ENCODE measurements at places on chromosomes 6 and 20.

GRCh38 chr6:34982424-34982852 is 93.4 kb downstream of the ANKS1A start:
- DNase-seq: no peak

- no peak for DNase-seq
Observed at GRCh38 chr6:5640614-5641013, 366.1 kb downstream of the NRN1 start.

DNA sequence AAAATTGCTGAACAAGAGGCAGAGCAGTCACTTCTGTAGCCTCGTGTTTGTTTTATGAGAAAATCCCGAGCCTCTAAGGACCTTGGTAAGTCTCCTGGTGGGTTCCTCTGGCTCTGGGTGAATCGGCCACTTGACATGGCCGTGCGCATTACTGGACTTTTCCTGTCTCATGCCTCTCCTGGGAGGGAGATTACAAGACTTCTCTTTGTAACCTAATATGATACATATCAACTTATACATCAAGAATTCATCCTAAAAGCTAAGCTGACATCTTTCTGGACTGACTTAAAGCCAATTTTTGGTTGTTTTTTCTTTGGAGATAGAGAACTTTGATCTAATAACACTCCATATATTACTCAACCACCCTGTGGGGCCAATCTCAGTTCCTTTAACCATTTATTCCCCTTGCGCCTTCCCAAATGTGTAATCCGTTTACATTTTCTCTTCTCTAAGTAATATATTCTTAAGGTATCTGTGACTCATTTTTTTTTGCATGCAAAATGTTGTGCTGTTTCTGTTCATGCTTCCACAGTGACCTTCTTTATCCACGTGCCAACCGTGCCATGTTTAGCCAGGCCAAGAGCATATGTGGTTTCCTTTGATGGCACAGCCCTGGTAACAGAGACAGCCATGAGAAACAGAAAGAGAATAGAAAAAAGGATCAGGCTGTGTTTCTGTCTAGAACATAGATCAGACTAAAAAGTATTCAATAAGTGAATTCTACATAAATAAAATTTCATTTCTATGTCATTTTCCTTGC is 47.5 kb upstream of the JAG1 start:
- no peak for DNase-seq

GRCh38 chr6:159726918-159727716 is at the start of gene WTAP:
Gene WTAP, plus strand, starts transcription at chr6:159727506. Its CDS starts 8,760 bp downstream, at chr6:159736266.
- DNase-seq: peak; percentile 81

DNA sequence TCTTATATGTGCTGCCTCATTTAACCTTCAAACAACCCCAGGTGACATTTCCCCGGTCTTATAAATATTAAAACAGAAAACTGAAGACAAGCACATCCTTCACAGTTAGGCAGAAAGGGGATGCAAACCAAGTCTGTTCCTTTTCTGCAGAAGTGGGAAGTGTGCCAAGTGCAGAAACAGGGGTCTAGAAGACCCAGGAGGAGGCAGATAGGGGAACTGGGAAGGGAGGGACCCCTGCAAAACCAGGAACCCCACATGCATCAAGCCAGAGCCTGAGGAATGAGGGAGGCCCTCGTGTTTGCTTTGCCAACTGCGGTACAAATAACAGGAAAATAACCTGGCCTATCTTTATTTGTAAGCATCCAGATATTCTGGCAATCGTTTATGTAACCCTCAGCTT is 17.0 kb upstream of the CST3 start:
- no peak for DNase-seq

DNA sequence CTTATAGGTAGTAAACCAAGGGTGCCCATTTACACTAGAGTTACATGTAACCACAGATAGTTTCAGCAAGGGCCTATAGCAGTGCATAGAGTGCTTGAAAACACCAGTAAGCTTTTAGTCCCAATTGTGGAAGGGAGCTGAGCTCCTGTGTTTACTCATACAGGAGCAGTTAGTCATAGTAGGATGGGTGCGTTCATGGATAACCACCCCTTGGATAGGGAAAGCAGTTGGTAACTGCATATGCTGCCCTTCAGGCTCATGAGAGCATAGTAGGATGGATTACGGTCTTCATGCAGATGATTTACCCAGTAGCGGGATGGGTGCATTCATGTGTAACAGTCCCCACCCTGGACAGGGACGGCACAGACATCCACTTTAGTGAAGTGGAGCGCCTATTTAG is 45.1 kb downstream of the OR2B6 start:
- no peak for DNase-seq

DNA sequence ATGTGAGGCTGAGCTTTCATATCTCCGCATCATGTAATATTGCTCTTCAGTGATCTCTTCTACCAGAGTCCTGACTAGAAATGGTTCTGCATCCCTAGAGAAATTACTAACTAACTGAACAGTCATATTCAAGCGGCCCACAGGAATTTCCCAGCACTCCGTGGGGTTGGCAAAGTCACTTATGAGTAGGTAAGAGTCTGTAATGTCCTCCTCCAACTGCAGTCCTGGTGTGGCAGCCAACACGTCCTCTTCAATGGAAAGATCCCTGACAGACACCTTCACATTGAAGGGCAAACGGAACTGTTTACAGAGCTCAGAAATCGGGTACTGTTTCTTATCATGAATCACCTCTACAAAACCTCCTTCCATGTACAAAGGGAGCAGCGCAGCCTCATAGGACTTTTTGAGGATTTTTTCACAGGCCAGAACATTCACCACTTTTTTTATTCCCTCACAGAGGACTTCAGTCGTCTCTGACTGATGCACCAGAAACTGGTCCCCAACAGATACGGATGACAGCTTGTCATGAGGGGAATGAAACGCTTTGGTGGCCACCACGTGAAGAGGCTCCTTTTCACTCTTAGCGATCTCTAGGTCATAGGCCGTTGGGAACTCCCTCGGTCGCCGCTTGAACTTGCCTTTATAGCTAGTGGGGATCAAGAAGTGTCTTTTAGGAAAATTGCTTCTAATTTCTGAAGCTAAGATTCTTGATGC is 87.7 kb downstream of the THEMIS start:
- no peak for DNase-seq

GRCh38 chr20:20856306-20856705 is 143.9 kb upstream of the RALGAPA2 start:
- no peak for DNase-seq

DNA sequence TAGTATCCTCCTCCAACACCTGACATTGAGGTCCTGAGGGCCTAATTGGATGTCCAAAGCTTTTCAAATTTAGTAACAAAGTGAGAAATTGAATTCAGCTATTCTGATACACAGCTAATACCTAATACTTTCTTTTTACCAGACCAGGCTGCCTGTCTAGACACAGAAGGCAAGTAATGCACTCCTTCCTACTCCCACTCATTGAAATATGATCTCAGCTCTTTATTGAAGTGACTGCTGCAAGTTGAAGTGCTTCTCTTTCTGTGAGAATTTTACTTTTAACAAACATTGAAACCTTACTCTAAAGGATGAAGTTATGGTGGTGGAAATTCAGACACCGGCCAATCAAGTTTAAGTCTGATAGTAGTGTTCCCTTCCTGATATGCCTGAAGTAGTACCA is 90.8 kb upstream of the OGFRL1 start:
- DNase-seq: no peak

GRCh38 chr6:139099984-139100383 is 34.9 kb upstream of the HECA start:
- no peak for DNase-seq

DNA sequence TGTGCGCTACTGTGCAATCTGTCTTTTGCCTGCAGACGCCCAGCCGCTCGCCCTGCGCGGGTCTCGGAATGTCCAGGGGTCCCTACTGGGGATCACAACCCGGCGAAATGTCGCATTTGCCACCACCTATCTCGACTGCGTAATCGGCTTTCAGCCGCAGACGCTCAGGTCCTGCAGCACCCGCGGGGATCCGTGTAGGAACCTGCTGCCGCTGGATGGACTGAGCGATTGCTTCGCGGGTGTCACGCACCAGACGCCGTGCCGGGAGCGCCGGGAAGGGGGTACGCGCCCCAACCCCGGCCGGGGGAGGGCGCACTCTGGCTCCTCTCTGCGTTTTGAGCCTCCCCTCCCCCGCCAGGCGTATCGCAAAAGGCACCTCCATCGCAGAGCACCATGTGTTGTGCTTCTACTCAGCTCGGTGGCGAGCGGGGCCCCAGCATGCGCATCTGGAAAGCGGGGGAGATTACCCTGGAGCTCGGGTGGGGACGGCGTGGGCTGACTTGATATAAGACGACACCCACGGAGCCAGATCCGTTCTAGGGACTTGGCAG is 747 bp upstream of the PTPRA start:
- DNase-seq: peak; percentile 55

DNA sequence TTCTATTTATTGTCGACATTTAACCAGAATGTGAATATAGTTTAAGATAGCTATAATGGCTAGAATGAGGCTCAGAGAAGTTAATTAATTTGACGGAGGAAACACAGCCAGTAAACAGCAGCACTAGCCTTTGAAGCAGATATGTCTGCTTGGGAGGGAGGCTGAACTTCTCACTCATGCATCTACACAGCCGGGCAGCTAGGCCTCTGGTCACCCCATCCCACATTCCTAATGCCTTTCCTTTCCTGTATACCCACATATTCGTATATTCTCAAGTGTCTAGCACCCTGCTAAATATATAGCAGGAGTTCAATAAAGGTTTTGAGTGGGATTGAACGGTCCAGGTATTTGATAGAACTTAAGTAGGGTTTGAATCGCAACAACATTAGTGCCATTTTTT is 230.4 kb upstream of the PDE10A start:
- no peak for DNase-seq

- DNase-seq: peak; percentile 63
Observed at GRCh38 chr20:53609491-53610445, 16.1 kb upstream of the ZNF217 start.

- no peak for DNase-seq
Observed at GRCh38 chr6:148069256-148069655, 273.4 kb upstream of the SASH1 start.

DNA sequence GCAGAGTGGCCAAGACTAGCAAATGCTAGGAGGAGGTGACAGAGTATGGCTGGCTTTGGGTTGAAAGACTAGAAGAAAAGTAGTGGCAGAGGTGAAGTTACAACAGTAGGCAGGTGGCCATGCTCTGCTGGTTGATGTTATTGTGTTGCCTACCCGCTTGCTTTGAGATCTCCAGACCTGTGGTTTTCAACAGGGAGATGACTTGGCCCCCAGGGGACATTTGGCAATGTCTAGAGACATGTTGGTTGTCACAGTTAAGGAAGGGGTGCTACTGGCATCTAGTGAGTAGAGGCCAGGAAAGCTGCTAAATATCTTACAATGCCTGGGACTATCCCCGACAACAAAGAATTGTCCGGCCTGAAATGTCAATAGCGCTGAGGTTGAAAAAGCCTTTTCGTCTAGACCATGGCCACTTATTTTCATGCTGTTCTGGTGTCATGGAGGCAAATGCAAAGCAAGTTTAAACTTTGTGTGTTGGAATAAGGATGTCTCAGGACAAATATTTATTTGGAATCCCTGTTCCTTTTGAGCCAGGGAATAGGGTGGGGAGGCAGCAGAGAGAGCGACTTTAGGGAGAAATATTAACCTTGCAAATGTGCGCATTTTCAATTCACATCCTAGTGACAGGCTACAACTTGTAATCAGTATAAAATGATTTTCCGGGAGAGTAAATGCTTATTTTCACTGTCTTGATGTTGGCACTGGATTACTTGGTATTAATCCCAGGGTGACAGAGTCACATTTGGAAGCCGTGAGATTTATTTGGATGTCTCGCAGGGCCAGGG is 203.9 kb downstream of the ZNF217 start:
- no peak for DNase-seq

GRCh38 chr6:146770965-146771735 is 172.4 kb downstream of the ADGB start:
- peak; percentile 88 for DNase-seq

- no peak for DNase-seq
Observed at GRCh38 chr6:48570656-48571055, 459.7 kb upstream of the PTCHD4 start.

DNA sequence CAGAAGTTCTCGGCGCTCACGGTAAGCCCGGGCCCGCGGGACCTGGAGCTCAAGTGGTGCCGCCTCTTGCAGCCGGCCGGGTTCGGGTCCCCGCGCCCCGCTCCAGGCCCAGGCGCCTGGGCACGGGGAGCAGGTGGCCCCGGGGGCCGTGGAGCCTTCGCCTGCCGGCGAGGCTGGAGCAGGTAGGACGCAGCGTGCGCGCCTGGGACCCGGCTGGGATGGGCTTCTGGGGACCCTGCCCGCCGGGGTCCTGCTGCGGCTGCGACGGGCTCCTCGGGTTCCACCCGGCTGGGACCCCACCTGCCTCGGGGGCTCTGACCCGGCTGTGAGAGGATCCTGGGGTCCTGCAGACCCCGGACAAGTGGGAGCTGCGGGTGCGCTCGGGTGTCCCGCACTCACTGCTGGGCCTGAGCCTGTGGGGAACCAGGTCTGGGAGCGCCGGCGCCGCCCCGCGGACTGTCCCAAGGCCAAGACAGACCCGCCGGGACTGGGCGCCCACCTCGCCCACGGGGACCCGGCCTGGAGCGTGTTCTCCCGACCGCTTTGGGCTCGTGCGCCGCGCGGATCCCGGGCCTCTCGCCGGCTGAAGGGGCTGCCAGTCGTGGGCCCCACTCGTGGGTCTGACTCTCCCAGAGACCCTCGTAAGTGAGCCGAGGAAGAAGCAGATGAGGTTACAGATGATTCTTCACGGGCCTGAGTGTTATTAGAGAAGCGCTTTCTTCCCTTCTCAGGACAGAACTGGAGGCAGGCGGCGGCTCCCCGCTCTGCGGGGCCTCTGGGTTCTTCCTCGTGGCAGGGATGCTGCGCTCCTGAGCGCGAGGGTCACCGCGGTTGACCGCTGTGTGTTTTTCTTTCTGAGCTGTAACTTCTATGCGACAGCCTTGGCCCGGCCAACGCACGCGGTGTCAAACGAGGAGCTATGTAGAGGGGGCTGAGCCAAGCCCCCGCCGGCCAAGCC is 729 bp downstream of the SMOC2 start:
- no peak for DNase-seq

DNA sequence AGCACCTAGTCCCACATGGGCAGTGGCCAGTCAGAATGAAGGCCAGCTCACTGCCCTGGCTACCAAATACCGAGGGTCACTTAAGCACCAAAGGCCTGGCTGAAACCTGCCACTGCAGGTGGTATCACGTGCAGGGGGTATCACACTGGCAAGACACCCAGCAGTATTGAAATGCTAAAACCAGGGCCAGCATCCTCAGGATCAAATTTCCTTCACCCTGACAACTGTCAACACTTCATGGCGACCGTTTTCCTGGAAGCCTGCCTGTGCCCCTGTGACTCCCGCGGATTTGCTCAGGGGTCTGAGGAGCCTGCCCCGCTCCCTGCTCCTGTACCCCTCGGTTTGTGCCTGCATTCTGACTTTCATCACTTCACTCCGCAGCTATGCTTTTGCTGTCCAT is 151.1 kb downstream of the TTLL2 start:
- no peak for DNase-seq
